Foreskin keratinocyte (primary cell): ENCODE measurements at places on chromosomes 6 and 20. TPM values are rescaled to one million over a fixed set of nuclear protein-coding genes. Genes with fewer than 3 reads are reported as not detected.

The PACSIN1 gene
- 0.07 TPM in 1 of 2 replicates, not detected in the other for total RNA-seq

- no peak for DNase-seq
These were observed 1.7 kb downstream of the PCMT1 start for GRCh38 chr6:149751239-149751638.

DNA sequence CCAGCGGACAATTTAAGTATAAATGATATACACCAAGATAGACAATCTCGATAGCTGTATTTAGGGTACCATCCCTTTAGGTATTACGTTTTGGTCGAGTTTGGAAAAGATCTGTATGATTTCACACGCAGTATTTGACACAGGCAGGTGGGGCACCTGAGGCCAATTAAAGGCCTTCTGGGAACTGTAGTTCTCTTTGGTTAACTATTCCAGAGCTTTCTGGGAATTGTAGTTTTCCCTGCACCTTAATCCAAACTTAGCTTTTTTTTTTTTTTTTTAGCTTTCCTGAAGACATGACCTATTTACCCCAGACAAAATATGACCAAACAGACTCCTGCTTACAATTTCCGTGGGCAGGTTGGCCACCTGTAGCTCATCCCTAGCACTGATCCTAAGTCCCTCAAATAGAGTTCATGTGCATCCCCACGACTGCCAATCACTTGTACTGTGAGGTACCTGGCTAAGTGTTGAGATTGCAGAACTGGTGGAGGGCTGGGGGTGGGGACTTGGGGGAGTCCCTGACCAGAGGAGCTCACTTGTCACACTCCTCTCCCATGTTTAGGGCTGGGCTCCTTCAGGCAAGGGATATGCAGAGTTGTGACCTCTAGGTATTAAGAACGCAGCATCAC, 999 bp upstream of the EHMT2 start:
- peak; percentile 68 for DNase-seq

DNA sequence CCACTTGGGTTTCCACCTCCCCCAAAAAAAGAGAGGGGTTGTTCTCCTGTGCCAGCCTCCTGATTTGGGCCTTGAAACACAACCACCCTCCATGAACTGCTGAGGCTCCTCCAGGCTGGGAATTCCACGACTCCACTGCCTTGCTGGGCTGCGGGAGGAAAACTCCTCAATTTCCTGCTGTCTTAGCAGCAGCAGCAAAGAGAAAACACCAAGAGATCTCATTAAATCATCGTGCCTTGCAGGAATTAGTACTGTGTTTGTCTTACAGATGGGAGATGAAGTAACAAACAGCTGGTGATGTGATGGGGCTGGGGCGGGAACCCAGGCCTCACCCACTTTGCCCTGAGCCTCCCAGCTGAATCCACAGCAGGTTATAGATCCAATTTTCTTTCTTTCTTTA, 29.0 kb downstream of the BPIFB1 start:
- DNase-seq, result no peak

DNA sequence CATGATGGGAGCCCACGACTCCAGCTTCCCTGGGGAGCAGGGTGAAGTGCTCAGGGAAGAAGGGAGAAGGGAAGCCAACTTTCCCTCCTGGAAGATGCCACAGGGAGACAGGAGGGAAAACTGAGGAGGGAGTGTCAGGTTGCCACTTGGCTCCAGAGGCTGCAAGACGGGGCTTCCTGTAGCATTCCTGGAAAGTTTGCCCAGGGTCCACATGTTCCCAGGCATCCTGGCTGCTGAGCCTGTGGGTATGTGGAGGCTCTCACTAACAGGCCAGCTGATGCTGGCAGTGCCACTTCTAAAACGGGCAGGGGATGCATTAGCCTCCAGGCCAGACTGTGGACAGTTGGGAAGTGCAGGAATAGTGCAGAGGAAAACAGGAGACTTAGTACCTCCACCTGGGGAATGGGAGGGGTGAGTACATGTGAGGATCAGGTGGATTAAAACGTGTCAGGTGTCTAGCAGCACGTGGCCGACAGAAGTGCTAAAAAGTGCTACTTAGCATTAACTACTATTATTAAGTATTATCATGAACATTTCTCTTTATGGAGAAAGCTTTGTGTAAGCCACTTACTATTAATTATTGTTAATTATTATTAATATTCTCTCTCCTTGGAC, 33.2 kb downstream of the BANF2 start:
- no peak for DNase-seq
